ENCODE measurements at places on chromosomes 2 and 18. TPM values are rescaled to one million over a fixed set of nuclear protein-coding genes. Genes with fewer than 3 reads are reported as not detected.
A peak's percentile ranks its signal among the peaks of the same experiment; 100 is the strongest.

DNA sequence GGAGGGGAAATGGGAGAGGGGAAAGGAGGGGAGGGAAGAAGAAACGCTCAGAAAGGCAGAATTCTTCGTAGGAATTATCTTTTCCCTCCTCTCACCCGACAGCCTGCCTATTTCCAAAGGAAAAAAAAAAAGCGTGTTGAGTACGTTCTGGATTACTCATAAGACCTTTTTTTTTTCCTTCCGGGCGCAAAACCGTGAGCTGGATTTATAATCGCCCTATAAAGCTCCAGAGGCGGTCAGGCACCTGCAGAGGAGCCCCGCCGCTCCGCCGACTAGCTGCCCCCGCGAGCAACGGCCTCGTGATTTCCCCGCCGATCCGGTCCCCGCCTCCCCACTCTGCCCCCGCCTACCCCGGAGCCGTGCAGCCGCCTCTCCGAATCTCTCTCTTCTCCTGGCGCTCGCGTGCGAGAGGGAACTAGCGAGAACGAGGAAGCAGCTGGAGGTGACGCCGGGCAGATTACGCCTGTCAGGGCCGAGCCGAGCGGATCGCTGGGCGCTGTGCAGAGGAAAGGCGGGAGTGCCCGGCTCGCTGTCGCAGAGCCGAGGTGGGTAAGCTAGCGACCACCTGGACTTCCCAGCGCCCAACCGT lies at the start of gene GAD1:
Gene GAD1 (plus strand): TSS at position 384 of the 589 bp plus-strand sequence. CDS start 1,705 bp downstream, outside the sequence.
- peaks cover 69% of the 10 kb centered on the region for H3K4me1 ChIP-seq
- H3K36me3 ChIP-seq = no peaks in the 10 kb centered on the region
- peaks cover 81% of the 10 kb centered on the region for H3K27me3 ChIP-seq
- no peak for DNase-seq
- no peak within 1 kb of the TSS for H3K27ac ChIP-seq

GRCh38 chr2:24410976-24411375 lies 50.6 kb upstream of the ITSN2 start:
- DNase-seq = no peak
- H3K4me1 ChIP-seq = no peaks in the 10 kb centered on the region
- H3K4me3 ChIP-seq = no peak overlapping the region
- H3K27me3 ChIP-seq = no peaks in the 10 kb centered on the region
- no peak overlapping the region for H3K27ac ChIP-seq

DNA sequence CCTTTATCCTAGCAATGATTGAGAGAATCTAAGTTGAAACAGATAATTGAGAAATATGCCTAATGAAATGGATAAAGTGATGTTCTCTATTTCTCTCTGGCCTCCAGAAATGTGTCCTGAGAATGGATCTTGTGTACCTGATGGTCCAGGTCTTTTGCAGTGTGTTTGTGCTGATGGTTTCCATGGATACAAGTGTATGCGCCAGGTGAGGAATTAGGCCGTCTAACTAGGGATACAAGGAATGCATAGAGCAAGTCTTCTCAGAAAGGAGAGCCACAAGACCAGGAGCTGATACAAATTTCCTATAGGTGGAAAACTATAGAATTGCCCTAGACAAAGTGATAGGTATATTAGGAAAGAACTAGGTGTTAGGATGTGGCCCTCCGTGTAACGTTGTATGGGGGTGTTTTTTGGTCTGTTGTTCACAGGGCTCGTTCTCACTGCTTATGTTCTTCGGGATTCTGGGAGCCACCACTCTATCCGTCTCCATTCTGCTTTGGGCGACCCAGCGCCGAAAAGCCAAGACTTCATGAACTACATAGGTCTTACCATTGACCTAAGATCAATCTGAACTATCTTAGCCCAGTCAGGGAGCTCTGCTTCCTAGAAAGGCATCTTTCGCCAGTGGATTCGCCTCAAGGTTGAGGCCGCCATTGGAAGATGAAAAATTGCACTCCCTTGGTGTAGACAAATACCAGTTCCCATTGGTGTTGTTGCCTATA lies 592 bp upstream of the CAD start:
- H3K27me3 ChIP-seq = no peaks in the 10 kb centered on the region
- H3K36me3 ChIP-seq = no peaks in the 10 kb centered on the region
- H3K4me3 ChIP-seq = peak overlapping the region; percentile 62

DNA sequence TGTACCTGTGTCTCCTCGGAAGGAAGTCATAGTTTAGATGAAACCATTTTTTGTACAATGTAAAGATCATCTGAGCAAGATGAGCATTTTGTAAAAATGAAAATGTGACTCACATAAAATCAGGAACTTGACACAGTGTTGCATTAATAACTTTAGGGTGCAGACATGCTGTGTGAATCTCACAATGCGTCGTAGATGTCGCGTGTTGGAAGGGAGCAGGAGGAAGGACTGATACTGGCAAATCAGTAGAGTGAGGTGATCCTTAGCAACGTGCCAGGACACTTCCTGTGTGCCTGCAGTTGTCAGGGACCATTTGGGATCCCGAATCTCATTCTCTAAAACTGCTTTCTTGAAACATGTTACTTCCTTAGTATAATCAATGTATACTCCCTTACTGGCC lies 103.1 kb downstream of the SH3BP4 start:
- no peak for DNase-seq
- peak overlapping the region; percentile 6 for H3K27ac ChIP-seq
- H3K4me1 ChIP-seq = no peaks in the 10 kb centered on the region
- no peaks in the 10 kb centered on the region for H3K27me3 ChIP-seq
- no peak overlapping the region for H3K4me3 ChIP-seq

The KCNS3 gene
- 13.7 TPM for total RNA-seq

DNA sequence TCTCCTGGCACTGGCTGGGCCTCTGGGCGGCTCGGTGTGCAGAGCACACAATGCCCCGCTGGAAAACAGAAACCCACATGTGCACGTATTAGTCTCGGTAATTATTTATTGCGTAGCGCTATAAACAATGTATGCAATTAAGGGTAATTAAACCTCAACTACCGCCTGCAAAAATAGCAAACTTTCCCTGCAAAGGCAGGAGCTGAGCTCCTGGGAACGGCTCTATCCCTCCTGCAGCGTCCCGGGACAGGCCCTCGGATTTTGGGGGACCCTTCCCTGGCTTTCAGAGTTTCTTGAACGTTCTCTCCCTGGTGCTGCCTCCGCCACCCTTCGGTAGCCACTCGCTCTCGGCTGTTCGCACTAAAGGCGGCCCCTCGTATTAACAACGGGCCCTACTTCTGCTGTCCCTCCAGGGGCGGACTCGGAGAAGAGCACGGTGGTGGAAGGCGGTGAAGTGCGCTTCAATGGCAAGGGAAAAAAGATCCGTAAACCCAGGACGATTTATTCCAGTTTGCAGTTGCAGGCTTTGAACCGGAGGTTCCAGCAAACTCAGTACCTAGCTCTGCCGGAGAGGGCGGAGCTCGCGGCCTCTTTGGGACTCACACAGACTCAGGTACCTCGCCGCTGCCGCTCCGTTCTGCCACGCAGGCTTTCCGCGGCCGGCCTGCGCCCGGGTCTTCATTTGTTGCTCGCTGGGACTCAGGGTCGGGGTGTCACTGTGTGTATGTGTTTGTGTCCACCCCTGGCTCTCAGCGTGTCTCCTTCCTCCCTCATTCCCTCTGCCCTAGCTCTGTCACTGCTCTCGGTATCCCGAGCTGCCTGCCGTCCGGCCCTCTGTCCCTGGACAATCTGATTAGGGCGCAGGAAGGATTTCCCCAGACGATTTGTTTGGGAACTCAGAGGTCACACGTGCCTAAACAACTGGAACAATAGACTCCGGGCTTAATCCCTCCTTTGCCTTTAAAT lies 1.2 kb downstream of the DLX1 start:
- H3K4me1 ChIP-seq = no peaks in the 10 kb centered on the region
- peaks cover 90% of the 10 kb centered on the region for H3K27me3 ChIP-seq

GRCh38 chr2:8857709-8858108 lies 20.3 kb upstream of the KIDINS220 start:
- DNase-seq = no peak
- H3K4me3 ChIP-seq = no peak overlapping the region
- no peaks in the 10 kb centered on the region for H3K4me1 ChIP-seq
- H3K27ac ChIP-seq = no peak overlapping the region
- H3K36me3 ChIP-seq = no peaks in the 10 kb centered on the region

- no peak overlapping the region for H3K27ac ChIP-seq
- no peak for DNase-seq
These were observed 139.3 kb upstream of the CTDP1 start for GRCh38 chr18:79540161-79540903.

DNA sequence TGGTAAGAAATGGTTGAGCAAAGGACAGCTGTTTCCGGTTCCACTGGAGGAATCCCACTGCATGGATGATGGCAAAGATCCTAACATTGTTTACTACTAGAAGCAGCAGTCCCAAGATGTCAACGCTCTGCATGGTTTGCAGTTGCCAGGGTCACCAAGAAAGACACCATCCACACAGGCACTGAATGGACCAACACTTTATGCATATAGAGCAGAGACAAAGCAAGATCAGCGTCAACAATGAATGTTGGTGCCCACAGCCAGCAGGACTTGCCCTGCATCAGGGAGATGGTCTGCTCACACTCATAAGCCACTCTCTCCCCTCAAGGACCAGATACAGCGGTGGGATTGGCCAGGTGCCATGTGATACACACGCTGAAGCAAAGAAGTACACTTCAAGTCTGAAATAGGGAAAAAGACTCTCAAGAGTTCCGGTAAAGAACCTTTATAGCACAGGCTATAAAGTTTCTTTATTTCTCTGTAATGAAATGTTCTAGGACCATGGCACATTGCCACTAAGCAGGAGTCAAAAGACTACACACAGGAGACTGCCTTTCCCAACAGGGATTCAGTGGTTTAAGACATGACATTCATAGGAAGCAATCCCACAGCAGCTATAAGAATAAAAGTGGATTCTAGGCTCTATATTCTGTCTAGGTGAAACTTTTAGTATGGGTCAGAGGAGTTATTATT lies 133.2 kb upstream of the EPHA4 start:
- no peaks in the 10 kb centered on the region for H3K4me1 ChIP-seq
- no peak overlapping the region for H3K27ac ChIP-seq
- H3K4me3 ChIP-seq = no peak overlapping the region
- no peak for DNase-seq
- no peaks in the 10 kb centered on the region for H3K27me3 ChIP-seq

The M1AP gene
- 10.3 TPM for total RNA-seq

DNA sequence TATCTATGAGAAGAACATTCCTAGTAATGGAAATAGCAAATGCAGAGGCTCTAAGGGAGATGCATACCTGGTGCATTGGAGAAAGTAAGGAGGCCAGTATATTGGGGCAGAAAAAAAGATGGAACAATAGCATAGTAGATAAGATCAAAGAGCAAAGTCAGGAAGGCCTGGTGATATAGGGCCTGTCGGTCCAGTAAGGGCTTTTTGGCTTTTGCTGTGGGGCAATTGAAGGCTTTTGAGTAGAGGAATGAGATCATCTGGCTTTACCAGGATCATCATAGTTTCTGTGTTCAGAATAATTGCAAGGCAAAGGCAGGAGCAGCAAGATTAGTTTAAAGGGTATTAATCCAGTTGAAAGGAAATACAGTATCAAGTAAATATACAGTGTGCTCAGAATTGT lies 111.8 kb downstream of the EHBP1 start:
- H3K27ac ChIP-seq = no peak overlapping the region
- no peaks in the 10 kb centered on the region for H3K27me3 ChIP-seq
- DNase-seq = no peak
- no peak overlapping the region for H3K4me3 ChIP-seq
- no peaks in the 10 kb centered on the region for H3K36me3 ChIP-seq
- H3K4me1 ChIP-seq = no peaks in the 10 kb centered on the region

GRCh38 chr2:239392688-239393387 lies 8.0 kb downstream of the HDAC4 start:
- H3K36me3 ChIP-seq = no peaks in the 10 kb centered on the region
- H3K27ac ChIP-seq = no peak overlapping the region
- no peaks in the 10 kb centered on the region for H3K27me3 ChIP-seq
- no peak overlapping the region for H3K4me3 ChIP-seq
- DNase-seq = no peak
- no peaks in the 10 kb centered on the region for H3K4me1 ChIP-seq

DNA sequence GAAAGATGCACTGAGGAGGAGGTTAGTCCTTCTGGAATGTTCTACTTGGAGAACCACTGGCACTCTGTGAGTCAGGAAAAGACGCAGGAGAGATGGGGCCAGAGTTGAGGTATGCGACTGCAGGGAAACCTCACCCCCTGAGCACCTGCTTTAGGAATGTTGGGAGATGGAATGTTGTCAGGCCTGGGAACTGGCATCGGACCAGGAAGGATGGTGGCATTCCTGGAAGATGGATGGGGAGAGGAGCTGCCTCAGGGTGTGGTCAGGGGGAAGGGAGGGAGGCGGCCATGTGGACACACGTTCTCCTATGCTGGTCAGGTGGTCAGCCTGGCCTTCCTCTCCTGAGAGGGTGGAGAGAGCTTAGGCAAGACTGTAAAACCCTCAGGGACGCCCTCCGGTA lies 146.3 kb downstream of the CELF4 start:
- DNase-seq = no peak
- no peak overlapping the region for H3K4me3 ChIP-seq
- no peaks in the 10 kb centered on the region for H3K4me1 ChIP-seq
- no peak overlapping the region for H3K27ac ChIP-seq
- no peaks in the 10 kb centered on the region for H3K36me3 ChIP-seq
- no peaks in the 10 kb centered on the region for H3K27me3 ChIP-seq

The MEP1B gene
- not detected for total RNA-seq

- no peaks in the 10 kb centered on the region for H3K27me3 ChIP-seq
- no peak overlapping the region for H3K27ac ChIP-seq
- no peaks in the 10 kb centered on the region for H3K36me3 ChIP-seq
- peaks cover 16% of the 10 kb centered on the region for H3K4me1 ChIP-seq
- no peak for DNase-seq
- no peak overlapping the region for H3K4me3 ChIP-seq
These were observed 255.5 kb downstream of the RNF152 start for GRCh38 chr18:61637319-61637718.

The TMEM178A gene
- total RNA-seq = 4.3 TPM

The MRO gene
- 2.6 TPM for total RNA-seq

The MBD1 gene
- 47.9 TPM for total RNA-seq

The SRD5A2 gene
- not detected for total RNA-seq

The ALPG gene
- not detected for total RNA-seq

DNA sequence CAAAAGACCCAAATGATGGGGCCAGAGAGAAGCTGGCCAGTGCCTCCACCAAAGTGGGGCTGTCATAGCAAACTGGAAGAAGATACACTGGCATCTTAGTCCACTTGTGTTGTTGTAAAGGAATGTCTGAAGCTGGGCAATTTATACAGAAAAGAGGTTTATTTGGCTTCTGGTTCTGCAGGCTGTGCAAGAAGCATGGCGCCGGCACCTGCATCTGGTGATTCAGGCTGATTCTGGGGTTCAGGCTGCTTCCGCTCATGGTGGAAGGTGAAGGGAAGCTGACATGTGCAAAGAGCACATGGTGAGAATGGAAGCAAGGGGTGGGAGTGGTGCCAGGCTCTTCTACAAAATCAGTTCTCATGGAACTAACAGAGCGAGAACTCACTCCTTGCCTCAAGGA lies 135.9 kb upstream of the TWIST2 start:
- H3K4me3 ChIP-seq = no peak overlapping the region
- no peak for DNase-seq

GRCh38 chr2:150866431-150866830 lies 379.0 kb upstream of the RND3 start:
- no peak overlapping the region for H3K4me3 ChIP-seq
- no peaks in the 10 kb centered on the region for H3K4me1 ChIP-seq
- DNase-seq = no peak
- H3K27me3 ChIP-seq = no peaks in the 10 kb centered on the region
- no peaks in the 10 kb centered on the region for H3K36me3 ChIP-seq

- H3K36me3 ChIP-seq = no peaks in the 10 kb centered on the region
- DNase-seq = no peak
These were observed 38.7 kb upstream of the SLC1A4 start for GRCh38 chr2:64950226-64951160.

The SLC14A1 gene
- total RNA-seq = 11.4 TPM

The CHRNA1 gene
- total RNA-seq = not detected

Data from right atrium auricular region (tissue), 2 donors.